ENCODE measurements at places on chromosomes 4 and X. TPM values are rescaled to one million over a fixed set of nuclear protein-coding genes. Genes with fewer than 3 reads are reported as not detected.

The MAGEC3 gene
- total RNA-seq, result not detected

DNA sequence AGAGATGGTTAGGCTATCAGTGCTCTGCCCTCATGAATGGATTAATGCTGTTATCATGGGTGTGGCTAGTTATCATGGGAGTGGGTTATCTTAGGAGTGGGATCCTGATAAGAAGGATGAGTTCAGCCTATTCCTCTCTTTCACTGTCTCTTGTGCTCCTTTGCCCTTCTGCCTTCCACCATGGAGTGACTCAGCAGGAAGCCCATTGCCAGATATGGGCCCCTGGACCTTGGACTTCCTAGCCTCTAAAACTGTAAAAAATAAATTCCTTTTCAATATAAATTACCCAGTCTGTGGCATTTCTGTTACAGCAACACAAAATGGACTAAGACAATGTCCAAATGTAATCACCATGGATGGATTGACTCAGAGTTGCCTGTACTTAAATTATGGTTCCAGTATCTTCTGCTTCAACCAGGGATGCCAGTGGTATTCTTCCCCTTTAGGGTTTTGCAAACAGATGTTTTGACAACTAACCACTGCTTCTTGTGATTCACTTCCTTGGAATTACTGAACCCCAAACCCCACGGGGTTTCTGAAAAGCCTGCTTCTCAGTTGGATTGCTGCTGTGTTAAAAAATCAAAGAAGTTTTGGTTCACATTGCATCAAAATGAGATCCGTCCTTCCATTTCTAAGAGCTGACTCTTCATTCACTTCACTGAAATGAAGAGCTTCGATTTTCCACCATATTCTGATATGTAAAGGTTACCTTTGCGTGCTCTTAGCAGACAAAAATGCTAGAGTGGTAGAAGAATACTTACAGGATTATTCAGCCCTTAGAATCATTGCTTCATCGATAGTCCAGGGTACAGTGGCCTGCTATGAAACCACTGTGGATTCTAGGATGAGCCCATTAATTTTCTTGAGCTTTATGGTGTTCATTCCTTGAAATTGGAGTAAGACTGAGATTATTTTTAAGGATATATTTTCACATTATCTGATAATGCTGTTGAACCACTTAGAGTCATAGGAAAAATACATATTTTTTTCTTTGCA lies 107.7 kb downstream of the FRMPD4 start:
- no peaks in the 10 kb centered on the region for H3K4me1 ChIP-seq
- no peak overlapping the region for H3K4me3 ChIP-seq
- no peak for DNase-seq
- H3K36me3 ChIP-seq, result no peaks in the 10 kb centered on the region

DNA sequence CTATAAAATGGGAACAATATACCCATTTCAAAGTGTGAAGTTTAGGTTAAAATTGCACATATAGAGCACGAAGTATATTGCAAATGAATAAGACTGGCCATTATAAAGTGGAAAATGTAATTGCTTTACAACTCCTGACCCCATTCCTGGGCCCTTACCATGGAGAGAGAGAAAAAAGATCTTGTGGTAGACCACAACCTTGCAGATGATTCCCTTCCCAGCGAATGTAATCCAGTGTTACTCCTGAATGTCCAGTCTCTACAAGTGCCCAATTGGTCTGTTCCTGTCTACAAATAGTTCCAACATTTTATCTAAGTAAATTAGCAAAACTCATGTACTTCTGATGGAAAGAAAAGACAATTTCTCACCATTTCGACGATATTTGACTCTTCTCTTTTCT lies 184.1 kb upstream of the LNX1 start:
- DNase-seq, result no peak
- H3K27me3 ChIP-seq, result peaks cover 1% of the 10 kb centered on the region
- H3K36me3 ChIP-seq, result no peaks in the 10 kb centered on the region
- H3K27ac ChIP-seq, result no peak overlapping the region
- no peak overlapping the region for H3K4me3 ChIP-seq

The CFI gene
- total RNA-seq, result not detected

DNA sequence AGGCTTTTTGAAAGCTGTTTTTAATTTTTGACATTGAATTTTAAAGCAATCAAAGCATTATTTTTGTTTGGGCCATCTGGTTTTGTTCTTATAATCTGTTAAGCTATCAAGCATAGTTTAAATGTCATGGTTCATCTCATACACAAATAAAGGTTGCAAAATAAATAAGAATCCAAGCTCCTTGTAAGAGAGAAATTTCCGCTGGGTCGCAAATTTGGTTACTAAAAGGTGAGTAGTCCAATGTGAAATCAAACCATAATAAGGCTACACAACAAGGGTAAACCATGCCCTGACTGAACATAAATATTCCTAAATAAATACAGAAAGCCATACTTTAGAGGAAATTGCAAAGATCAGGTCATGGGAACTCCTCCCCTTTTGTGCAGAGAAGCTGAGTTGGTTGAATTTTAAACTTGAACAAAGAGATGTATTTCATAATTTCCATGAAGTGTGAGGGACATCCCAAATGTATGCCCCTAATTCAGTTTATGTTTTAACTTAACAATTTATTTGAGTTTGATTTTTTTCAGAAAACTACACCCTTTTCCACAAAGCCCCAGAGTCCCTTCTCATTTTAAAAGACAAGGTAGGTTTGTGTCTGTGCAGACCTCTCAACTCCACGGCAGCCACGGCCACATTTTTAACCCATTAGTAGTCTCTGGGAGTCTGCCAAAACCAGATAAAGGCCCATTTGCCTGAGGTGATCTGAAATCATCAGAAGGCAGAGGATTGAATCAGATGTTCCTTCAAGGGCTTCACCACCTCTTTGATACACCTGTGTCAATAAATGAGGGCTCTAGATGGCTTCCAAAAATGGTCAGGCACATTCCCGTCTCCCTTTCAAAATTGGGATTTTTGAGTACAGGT lies 85.2 kb downstream of the PLAC1 start:
- DNase-seq, result no peak
- no peak overlapping the region for H3K4me3 ChIP-seq
- H3K36me3 ChIP-seq, result no peaks in the 10 kb centered on the region
- H3K27me3 ChIP-seq, result peaks cover 11% of the 10 kb centered on the region
- H3K4me1 ChIP-seq, result peaks cover 4% of the 10 kb centered on the region
- no peak overlapping the region for H3K27ac ChIP-seq

GRCh38 chr4:8195841-8196458 lies 3.1 kb upstream of the SH3TC1 start:
- no peak overlapping the region for H3K27ac ChIP-seq
- H3K4me3 ChIP-seq, result no peak overlapping the region
- DNase-seq, result no peak

GRCh38 chr4:56658528-56658927 lies 22.6 kb downstream of the HOPX start:
- H3K36me3 ChIP-seq, result peaks cover 25% of the 10 kb centered on the region
- no peak overlapping the region for H3K4me3 ChIP-seq
- peaks cover 33% of the 10 kb centered on the region for H3K4me1 ChIP-seq
- H3K27me3 ChIP-seq, result peaks cover 29% of the 10 kb centered on the region
- no peak overlapping the region for H3K27ac ChIP-seq
- no peak for DNase-seq

The GUCY1B1 gene
- total RNA-seq, result not detected

DNA sequence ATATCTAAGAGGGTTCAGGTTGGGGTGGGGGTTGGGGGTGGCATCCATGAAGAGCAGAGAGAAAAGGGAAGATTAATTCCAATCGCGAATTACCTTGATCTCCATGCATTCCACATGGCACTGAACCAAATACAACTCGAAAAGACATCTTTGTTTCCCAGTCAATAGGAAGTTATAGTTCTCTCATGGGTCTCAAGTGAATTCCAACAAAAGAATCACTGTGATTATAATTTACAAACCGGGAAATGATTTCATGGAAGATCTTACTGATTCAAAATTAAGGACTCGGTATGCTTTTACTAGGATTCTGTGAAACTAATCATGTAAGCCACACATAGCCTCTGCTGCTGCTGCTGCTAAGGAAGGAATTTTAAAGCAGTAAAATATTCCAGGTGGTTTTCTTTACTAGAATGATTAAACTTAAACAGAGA lies 26.6 kb upstream of the AMELX start:
- H3K27me3 ChIP-seq, result no peaks in the 10 kb centered on the region
- DNase-seq, result no peak
- H3K36me3 ChIP-seq, result no peaks in the 10 kb centered on the region

GRCh38 chr4:107279733-107280132 lies 243.6 kb upstream of the DKK2 start:
- DNase-seq, result no peak
- H3K27ac ChIP-seq, result no peak overlapping the region
- no peak overlapping the region for H3K4me3 ChIP-seq

- H3K4me3 ChIP-seq, result no peak overlapping the region
- no peak for DNase-seq
- no peaks in the 10 kb centered on the region for H3K27me3 ChIP-seq
Observed at GRCh38 chr4:185793116-185793485, 18.9 kb downstream of the SORBS2 start.

- no peak overlapping the region for H3K4me3 ChIP-seq
- peaks cover 28% of the 10 kb centered on the region for H3K27me3 ChIP-seq
- peaks cover 2% of the 10 kb centered on the region for H3K36me3 ChIP-seq
Observed at GRCh38 chr4:38290366-38290765, 330.2 kb downstream of the PTTG2 start.

The RENBP gene
- 12.8 TPM for total RNA-seq

The EGF gene
- not detected for total RNA-seq

GRCh38 chr4:92012899-92013867 lies 290.6 kb upstream of the GRID2 start:
- H3K27ac ChIP-seq, result no peak overlapping the region
- no peaks in the 10 kb centered on the region for H3K4me1 ChIP-seq
- no peak for DNase-seq
- no peak overlapping the region for H3K4me3 ChIP-seq

DNA sequence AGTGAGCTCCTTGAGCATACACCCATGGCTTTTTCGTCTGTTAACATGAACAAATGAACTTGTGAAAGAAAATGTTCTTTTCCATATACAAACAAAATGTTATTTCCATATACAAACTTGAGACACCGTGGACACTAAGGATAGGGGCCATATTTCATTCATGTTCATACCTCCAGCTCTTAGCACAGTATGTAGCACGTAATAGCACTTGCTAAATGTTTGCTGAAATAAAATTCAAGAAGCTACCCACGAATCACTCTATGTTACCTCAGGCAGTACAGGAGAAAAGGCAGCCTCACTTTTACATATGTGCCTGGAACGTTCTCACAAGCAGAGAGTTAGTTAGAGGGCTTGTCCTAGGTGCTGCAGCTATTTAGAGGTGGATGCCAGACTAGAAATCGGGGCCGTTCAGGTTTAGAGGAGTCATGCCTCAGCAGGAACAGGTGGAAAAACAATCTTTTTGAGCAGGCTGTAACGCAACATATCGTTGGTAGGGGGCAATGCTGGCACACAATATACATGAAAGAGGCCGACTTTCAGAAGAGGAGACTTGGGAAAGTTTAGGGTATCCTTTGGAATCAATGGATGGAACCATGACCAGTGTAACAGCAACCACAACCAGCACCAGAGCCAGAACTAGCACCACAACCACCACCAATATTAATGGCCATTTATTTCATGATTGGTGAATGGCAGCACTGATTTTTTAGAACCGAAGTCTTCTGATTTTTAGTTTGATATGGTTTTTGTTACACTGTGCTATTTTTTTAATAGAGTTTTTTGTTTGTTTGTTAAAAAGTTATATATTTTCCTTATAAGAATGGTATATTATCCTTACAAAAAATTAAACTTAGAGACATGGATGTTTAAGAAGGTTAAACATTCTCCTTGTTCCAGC lies 14.8 kb upstream of the PAQR3 start:
- H3K27me3 ChIP-seq, result peaks cover 22% of the 10 kb centered on the region
- no peak overlapping the region for H3K27ac ChIP-seq
- no peak overlapping the region for H3K4me3 ChIP-seq
- no peak for DNase-seq
- no peaks in the 10 kb centered on the region for H3K36me3 ChIP-seq

DNA sequence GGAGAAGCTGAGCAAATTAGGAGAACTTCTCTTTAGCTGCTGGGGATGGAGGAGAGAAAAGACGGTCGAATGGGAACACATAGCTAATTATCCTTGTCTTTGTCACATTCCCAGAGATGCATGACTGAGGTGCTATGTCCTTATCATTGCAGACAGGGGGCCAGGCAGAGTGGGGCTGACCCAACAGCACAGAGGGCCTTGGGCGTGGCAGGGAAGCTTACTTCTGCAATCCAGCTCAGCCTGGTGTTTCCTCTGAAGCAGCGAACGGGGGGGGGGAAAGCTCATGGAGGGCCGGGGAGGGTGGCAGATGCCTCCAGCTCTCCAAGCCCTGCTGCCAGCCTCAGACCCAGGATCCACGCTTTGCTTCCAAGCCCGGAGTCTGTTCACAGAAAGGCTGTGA lies 50.8 kb upstream of the HOPX start:
- H3K4me3 ChIP-seq, result no peak overlapping the region
- no peaks in the 10 kb centered on the region for H3K36me3 ChIP-seq
- no peaks in the 10 kb centered on the region for H3K4me1 ChIP-seq
- no peak for DNase-seq
- H3K27me3 ChIP-seq, result peaks cover 14% of the 10 kb centered on the region

DNA sequence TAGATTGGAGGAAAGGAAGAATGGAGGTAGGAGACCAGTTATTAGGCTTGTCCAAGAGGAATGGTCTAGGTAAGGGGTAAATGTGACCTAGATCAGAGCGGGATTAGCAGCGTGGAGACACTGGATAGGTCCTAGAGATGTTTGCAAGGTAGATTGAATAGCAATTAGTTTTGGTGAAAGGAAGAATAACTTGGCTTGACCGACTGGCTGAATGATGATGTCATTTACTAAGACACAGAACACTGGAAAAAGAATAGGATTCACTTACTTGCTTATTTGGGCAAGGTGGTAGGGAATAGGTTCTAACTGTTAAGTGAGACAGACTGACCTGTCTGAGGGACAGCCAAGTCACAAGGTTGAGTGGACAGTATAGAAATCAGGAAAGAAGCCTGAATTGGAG lies 71.3 kb downstream of the VEGFC start:
- no peaks in the 10 kb centered on the region for H3K27me3 ChIP-seq
- no peaks in the 10 kb centered on the region for H3K36me3 ChIP-seq
- H3K27ac ChIP-seq, result no peak overlapping the region
- H3K4me3 ChIP-seq, result no peak overlapping the region

GRCh38 chr4:153151535-153152455 lies 52.4 kb upstream of the TRIM2 start:
- no peak overlapping the region for H3K27ac ChIP-seq
- peaks cover 47% of the 10 kb centered on the region for H3K27me3 ChIP-seq
- no peak for DNase-seq
- H3K4me1 ChIP-seq, result peaks cover 32% of the 10 kb centered on the region

The ZBTB49 gene
- 7.4 TPM for total RNA-seq

DNA sequence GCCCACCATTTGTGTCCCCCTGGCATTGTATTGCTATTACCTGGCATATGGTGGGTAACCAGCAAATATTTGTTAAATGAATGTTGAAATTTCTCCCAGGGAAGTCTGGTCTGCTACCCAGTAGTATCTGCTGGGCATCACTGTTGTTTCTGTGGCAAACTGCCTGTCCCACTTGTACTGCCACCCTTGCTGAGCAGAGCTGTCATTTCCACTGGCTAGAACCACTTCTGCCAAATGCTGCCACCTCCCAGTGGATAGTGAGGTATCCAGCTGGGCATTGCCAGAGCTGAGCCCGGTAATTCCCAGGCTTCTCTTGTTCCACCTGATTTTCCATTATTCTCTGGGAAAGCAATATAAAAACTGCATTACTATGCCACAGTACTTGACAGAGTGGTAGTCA lies 186.7 kb upstream of the NOCT start:
- H3K4me1 ChIP-seq, result no peaks in the 10 kb centered on the region
- no peak for DNase-seq
- no peak overlapping the region for H3K4me3 ChIP-seq
- no peaks in the 10 kb centered on the region for H3K27me3 ChIP-seq
- H3K36me3 ChIP-seq, result no peaks in the 10 kb centered on the region

The IGSF1 gene
- total RNA-seq, result not detected

The RHOXF2 gene
- total RNA-seq, result not detected
